ENCODE measurements at places on chromosomes 5 and 9.

- no peak for DNase-seq
Observed at GRCh38 chr9:109751253-109751652, 28.7 kb upstream of the PALM2AKAP2 start.

GRCh38 chr9:14939378-14939777 lies 29.1 kb upstream of the FREM1 start:
- no peak for DNase-seq

DNA sequence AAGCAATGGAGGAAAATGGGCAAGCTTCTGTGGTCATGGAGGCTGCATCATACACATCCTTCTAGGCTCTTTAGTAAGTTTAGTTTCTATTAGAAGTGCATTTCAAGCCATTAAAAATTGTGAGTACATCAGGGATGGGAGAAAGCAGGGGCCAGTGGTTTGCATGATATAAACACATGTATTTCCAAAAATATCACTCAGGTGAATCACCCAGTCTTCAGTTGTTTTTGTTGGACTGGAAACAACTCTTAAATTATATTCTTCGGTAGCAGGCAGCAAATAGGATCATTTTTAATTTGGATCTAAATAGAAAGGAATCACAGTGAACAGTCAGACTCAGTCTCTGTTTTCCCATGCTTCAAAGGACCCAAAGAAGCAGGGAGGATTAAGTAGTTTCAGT lies 657.9 kb downstream of the TLR4 start:
- DNase-seq = no peak

DNA sequence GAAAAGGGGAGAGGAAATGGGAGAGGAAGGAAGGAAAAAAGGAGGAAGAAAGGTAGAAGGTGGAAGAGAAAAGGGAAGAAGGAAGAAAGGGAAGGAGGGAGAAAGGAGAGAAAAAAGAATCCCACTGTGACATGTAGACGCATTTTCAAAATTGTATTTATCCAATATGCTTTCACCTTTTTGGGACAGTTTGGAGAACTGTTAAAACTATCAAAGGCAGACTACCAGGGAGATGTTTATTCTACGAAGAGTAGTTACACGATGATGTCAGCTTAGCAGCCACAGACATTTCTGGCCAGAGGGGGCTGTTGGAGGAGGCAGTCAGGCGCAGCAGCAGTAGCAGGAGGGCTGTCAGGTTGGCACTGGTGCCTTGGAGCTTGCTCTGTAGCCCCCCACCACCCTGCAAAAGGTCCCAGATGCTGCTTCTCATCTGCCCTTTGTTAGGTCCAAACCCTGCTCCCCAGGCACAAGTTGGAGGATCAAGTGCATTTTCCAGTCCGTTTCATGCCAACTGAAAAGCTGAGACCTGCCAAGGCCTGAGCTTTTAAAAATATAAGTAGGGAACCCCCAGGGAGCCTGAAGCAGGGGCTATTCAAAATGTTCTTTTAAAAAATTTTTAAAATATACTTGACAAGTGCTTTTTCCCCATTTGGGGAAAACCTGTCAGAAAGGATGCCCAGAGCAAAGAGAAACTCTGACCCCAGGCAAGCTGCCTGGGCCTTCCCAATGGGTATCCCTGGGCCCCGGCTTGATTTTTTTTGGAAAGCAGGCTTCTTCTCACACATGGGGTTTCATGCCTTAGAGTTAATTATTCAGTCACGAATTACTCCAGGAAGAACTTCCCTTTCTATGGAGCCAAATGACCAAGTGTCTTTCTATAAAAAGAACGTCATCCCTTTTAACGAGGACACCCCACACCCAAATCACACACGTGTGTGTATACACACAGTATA lies 203.3 kb downstream of the SLIT3 start:
- DNase-seq = no peak

All from activated CD4-positive, alpha-beta T cell treated with anti-CD3 and anti-CD28 coated beads for 1 hour (primary cell).